ENCODE measurements at places on chromosomes 6 and 20. TPM values are rescaled to one million over a fixed set of nuclear protein-coding genes. Genes with fewer than 3 reads are reported as not detected.

GRCh38 chr6:73969971-73970970 is 274.3 kb downstream of the CD109 start:
- DNase-seq = peak; percentile 39

DNA sequence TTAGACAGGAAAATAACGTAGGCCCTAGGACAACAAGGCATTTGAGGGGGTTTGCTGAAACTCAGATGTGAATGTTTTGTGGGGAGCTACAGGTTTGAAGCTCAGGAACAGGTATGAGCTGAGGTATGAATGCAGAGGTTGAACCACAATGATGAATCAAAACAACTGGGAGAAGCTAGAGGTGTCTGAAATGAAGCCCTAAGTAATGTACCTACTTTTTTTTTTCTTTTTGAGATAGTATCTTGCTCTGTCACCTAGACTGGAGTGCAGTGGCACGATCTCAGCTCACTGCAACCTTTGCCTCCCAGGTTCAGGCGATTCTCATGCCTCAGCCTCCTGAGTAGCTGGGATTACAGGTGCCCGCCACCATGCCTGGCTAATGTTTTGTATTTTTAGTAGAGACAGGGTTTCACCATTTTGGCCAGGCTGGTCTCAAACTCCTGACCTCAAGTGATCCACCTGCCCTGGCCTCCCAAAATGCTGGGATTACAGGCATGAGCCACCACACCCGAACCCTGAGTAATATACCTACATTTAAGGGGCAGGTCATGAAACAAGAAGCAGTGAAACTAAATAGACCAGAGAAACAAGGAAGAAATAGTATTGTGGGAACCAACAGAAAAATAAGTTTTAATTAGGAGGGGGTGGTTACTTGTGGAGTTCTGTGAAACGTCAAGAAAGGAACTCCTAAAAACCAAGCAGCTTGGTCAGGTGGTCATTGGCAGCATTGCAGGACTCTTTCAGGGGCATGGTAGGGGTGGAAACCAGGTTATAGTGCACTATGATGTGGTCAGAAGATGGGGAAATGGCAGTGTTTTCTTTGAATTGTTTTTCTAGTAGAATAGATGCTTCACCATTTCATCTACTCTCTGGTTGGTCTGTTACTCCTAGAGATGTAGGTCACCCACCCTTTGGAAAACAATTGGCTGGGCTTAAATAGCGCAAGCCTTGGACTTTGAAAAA is 138.1 kb downstream of the CD164 start:
- no peak for DNase-seq

DNA sequence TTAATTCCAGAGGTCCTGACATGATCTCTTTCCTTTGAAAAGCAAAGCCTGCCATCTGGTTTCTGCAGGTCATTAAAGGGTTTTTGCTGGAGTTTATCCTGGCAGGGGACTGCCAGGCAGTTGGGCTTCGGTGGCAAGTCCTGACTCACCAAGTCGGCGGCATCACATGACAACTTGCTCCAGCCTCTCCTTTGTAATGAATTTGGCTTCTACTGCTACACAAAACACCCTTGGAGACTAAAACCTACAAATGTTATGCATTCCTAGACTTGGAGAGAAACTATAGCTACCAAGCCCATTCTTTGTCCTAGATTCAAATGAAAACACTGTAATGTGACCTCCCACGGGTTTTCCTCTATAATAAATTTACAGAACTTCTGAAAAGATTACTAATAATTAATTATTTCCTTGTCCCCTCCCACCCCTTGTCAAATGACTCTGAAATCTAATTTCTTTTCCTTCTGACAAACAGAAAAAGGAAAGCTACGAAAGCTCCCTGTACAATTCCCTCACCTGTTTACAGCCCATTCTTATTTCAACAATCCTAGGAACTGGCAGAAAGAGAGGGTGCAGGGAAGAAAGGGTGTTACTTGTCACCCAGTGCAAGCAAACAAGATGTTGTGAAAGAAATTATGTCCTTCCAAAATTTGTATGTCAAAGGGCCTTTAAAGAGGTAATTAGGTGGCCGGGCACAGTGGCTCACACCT is 62.9 kb downstream of the QRSL1 start:
- peak; percentile 77 for DNase-seq

GRCh38 chr6:109834595-109835437 is 143.3 kb upstream of the GPR6 start:
- DNase-seq = no peak

DNA sequence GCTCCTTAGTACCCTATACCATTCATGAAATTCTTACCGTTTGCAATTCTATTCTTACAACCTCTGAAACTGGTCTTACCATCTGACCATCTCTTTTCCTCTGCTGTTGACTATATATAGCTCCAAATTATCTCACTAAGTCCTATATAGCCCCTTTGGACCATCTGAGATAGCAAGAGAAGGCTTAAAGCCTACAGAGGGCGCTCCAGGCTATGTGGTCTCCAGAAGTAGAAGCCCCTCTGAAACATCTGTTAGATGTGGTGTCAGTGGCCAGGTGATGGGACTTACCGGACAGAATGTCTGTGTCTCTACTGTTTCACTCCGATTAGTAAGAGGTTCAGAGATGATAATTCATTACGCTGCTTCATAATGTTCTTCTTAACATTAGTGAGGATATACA is 140.7 kb upstream of the BMP2 start:
- DNase-seq = no peak

DNA sequence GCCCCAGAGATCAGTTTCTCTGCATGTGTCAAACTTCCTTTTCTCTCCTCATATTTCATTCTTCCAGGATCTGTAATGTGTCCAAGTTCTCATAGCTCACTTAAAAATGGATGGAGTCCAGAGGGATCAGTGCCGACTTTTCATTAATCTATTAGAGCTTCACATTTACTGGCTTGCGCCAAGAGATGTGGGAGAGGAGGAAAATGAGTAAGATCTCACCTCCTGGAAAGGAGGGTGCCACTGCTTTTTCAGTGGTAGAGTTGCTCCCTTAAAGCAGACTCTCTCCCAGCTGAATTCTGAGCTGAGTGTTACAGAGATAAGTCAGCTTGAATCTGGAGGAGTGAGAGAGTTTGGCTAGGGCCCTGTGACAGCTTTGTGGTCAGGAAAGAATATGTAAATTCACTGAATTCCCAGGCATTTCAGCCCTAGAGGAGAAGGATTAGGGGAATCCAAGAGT is 175.9 kb downstream of the SOX4 start:
- DNase-seq = peak; percentile 89

DNA sequence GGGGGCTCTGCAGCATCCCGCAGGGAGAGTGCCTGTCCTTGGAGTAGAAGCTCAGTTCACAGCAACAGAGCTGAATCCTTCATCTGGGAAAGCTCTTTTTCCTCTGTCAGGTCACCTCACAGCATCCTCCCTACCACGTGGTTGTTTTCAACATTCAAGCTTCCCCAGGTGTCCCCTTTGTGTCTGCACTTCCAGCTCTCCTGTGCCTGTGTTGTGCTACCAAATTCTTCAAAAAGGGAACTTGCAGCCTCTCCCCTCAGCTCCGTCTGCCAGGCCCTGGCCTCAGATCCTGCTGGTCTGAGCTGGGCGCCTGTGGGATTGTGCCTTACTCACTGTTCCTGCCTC is 108.4 kb downstream of the FOXF2 start:
- DNase-seq = no peak

DNA sequence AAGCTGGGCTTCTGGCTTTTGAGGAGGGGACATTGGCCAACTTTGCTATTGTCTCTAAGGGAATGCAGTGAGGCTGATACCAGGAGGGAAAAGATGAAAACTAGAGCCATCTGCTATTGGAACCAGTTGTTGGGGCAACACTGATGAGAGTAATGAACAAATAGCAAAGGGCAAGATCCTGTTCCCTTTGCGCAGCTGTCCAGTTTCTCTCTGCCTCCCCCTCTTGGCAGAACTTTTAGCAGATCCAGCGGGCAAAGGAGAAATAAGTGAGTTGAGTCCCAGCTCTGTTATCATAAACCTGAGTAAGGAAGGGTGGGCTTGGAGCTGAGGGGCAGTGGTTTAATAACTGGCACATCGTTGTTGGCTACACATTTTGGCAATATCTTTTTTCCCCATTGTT is 126.8 kb downstream of the AKAP7 start:
- DNase-seq = peak; percentile 16

DNA sequence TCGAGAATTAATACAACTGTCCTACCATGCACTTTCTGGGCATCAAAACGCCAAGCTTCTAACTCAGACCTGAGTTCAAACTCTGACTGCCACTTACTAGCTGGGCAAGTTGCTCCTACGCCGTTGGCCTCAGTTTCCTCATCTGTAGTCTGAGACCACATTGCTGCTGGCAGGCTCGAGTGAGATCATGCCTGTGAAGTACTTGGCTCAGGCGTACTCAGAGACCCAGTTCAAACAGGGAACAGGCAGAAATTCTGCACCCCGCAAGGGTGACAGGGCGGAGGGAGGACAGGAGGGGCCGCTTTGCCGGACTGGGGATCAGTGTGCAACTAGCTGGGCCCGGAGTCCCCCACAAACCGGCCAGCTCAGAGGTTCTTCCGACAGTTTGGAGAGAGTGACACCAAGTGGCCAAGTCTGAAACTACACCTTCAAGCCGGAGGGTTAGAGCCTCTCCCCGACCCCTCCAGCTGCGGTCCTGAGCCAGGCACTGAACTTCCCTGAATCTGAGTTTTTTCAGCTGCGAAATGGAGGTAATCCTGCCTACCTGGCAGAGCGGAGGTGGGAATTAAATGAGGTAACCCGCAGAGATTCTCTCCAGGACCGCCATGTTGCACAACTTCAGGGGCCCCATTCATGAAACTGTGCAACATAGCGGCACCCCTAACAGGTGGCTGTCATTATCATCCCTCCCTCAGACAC is 46.0 kb upstream of the PTPN1 start:
- peak; percentile 56 for DNase-seq

- no peak for DNase-seq
Observed at GRCh38 chr20:58984691-58985090, 3.6 kb downstream of the NELFCD start.

- no peak for DNase-seq
Observed at GRCh38 chr6:33985313-33985751, 160.6 kb downstream of the GRM4 start.

- no peak for DNase-seq
Observed at GRCh38 chr6:53992522-53992921, 118.7 kb upstream of the MLIP start.

The CGA gene
- total RNA-seq = not detected

The MAS1 gene
- total RNA-seq = not detected

The GPR6 gene
- not detected for total RNA-seq

All from LHCN-M2 (cell line).